ENCODE measurements at places on chromosomes 7 and 10.

GRCh38 chr10:3446221-3446620, 273.6 kb upstream of the PITRM1 start:
- no peak for DNase-seq

DNA sequence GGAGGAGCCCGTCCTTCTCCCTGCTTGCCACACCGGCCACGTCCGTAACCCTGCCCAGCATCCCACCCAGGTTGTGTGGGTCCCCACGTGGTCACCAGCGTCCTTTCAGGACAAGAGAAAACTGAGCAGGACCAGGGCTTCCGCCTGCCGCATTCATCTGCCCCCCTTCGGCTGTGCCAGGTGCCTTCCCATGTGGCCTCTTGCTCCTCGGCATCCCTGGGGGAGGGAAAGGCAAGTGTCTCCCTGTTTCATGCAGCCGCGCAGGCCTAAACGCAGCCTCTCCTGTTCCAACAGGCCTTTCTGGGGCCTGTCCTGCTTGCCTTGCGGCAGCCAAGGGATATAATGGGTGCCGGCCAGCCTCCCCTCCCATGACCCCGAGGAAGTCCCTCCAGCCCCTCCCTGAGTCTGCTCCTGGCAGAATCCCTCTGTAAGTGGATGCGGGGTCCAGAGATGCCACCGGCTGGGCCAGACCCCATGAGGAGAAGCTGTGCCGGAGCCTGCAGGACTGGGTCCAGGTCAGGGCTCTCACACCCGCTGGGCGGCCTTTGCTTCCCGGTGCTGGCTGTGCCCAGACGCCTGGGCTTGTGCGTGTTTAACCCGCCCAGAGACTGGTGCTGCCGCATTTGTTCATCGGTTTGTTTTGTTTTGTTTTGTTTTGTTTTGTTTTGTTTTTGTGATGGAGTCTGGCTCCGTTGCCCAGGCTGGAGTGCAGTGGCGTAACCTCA, 23.1 kb downstream of the SHH start:
- DNase-seq = no peak

DNA sequence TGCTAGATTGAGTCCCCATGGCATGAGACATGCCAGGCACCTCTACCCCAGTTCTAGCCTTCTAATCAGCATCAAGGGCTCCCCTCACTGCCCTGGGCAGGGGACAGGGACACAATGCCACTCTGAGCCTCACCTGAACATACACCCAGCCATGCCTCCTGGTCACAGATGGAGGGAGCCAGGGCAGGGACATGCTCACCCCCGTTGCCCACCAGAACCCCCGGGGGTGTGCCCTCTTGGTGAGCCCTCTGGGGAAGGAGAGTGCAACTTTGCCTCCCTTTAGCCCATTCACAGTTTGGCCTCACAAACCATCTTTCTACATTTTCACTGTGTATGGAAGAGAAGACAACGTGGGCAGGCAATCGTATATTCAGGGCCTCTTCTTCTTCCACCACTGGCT, 167.2 kb downstream of the LCOR start:
- DNase-seq = no peak

DNA sequence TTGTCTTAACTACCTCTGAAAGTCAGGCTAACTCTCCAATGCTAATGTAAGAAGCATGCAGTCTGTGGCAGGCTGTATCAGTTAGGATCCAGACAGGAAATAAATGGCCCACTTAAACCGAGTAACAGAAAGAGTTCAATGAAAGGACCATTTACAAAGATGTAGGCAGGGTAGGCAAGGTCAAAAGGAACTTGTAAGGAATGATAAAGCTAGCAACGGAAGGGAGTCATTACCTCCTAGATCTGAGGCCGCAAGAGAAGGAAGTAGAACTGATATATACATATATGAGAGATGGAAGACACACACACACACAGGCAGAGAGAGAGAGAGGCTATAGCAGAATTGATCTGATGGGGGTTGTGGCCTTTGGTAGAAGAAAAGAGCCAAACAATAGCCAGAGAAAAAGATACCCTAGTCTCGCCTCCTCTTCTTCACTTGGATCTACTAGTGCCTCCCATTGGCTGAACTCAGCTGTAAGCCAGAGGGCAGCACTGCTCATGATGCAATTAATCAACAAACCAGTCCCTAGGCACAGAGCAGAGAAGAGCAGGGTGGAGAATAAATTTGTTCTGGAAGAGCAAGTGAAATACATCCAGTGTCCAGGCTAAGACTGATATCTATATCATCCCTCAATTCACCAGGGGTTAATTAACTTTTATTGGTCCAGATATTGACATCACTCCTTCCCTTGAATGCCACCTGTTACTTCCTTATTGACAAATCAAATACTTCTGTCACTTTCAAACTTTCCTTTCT, 91.2 kb downstream of the LSMEM1 start:
- no peak for DNase-seq

- DNase-seq = no peak
Measured at GRCh38 chr7:102836191-102836919, 76.4 kb upstream of the LRRC17 start.

DNA sequence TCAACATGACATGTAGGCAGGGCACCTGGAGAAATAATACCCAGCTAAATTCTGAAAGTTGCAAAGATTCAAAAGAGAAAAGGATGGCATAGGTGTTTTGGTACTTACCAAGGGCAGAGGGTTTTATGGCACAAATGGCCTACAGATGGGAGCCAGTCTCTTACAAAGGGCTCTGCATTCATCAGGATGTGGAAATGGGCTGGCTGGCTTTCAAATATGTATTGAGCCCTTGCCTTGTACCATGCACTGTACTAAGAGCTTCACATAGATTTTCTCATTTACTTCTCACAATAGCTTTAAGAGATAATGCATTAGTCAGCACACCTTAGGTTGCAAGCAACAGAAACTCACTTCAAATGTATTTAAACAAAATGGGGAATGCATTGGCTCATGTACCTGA, 327.1 kb downstream of the BICC1 start:
- no peak for DNase-seq

- DNase-seq = no peak
Measured at GRCh38 chr7:144736880-144737493, 98.9 kb downstream of the TPK1 start.

GRCh38 chr10:113530476-113530875, 22.4 kb upstream of the HABP2 start:
- no peak for DNase-seq
